ENCODE measurements at places on chromosomes 3 and 15.

DNA sequence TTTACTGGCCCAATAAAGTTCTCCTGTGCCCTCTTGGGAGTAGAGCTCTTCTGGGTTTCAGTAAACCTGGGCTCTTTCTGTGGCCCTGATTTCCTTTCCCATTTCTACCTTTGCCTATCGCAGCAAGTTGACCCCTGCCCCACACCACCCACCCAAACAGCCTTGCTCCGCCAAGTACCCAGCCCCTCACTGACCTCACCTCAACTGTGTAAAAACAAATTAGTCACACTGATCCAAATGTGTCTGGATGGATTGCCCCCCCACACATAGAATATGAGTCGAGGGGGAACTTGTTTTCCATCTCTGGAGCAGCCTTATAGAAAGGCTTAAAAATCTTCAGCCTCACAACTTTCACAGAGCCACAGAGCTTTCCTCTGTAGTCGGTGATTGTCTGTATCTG lies 28.6 kb upstream of the VEPH1 start:
- no peak for DNase-seq

GRCh38 chr3:12782172-12782815 lies 14.2 kb upstream of the CAND2 start:
- DNase-seq = no peak

- DNase-seq = no peak
Measured at GRCh38 chr3:16203031-16203430, 28.6 kb downstream of the GALNT15 start.

- no peak for DNase-seq
Measured at GRCh38 chr15:71683411-71684274, 126.7 kb upstream of the NR2E3 start.

DNA sequence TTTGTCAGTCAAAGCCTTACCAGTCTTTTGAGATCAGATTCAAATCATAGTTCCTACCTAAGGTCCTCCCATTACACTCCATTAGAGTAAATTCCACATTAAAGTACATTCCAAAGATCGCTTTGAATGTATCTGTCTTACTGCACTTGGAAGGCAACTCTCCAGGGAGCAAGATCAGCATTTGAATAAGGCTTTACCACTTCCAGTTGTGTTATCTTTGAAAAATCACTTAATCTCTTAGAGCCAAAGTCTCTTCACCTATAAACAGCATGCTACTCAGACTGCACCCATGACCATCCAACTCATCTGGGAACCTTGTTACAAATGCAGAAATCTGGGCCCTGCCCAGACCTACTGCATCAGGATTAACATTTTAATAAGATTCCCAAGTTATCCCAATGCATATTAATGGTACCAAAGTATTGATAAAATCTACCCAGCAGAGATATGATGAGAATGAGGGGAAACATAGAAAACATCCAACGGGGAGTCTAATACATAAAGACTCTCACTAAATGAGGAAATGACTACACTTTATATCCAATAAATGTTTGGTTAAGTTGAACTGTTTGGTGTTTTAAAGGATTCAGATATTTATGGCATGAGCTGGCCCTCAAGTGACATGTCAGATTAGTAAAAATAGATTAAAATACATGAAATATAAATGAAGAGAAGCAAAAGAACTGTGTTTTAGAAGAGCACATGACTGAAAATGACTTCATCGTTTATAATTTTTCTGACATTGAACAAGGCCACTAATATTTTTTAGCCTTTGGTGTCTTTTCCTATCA lies 75.9 kb downstream of the TNIK start:
- DNase-seq = no peak

- no peak for DNase-seq
Measured at GRCh38 chr15:69375151-69375790, 38.9 kb upstream of the KIF23 start.

DNA sequence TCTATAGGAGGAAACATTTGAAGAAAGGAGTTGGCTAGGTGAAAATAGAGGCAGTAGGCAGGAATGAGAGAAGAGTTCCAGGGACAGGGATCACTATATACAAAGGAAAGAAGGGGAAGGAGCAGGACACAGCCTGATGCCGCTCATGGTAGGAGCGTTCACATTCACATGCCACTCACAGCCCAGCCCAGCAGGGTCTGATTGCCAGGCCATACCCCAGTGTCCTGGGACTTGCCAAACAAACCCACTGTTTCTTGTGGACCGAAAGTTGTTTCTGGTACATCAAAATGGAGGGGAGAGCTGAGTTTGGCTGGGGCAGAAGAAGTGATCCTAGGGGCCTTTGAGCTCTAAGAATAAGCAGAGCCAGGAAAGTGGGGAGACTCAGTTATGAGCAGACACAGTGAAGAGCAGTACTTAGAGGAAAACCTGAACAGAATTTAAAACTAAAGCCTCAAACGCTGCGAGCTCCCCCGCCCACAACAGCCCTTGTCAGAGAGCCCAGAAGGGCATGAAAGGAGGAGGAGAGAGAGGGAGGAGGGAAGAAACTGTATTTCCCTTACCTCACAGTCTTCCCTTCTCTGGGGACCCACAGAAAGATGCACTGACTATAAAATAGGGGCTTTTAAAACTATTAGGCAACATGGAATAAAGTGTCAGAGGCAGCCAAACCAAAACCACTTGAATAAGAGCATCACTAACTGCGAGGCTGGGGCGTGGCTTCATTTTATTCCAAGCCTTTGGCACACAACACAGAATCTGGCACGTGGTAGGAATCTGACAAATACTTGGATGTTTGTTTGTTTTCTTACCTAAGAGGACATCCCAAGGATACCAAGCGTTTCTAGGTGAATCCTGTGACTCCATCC lies 129.0 kb downstream of the RPL22L1 start:
- no peak for DNase-seq

DNA sequence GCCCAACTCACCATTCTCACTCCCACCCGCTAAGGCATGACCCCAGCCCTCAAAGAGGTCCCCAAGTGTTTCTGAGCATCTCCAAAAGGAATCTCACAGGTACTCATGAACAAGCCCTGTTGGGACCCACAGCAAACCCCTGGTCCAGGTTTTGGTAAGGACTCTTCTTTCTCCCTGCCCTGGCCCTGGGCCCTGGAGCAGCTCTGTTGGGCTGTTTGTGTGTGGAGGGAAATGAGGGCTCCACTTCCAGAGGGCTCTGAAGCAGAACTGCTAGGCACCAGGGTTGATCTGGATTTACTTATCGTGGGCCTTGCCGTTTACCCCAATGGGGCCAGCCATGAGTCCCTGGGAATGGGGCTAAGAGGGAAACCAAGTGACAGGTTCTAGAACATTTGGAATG lies 92.9 kb downstream of the TLE3 start:
- no peak for DNase-seq

GRCh38 chr15:58146749-58147148 lies 8.6 kb downstream of the AQP9 start:
- peak; percentile 59 for DNase-seq

DNA sequence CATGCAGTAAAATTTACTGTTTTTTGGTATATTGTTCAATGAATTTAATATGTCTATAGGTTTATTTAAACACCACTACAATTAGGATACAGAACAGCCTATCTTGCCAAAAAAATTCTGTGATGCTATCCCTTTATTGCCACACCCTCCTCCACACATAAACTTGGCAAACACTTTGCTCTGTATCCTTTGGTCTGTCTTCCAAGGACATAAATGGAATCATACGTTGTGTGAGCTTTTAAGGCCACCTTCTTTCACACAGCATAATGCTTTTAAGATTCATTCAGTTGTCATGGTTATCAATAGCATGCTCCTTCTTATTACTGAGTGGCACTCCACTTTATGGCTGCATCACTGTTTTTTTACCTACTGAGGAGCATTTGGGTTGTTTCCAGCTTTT lies 71.5 kb downstream of the CERS3 start:
- no peak for DNase-seq

- no peak for DNase-seq
Measured at GRCh38 chr3:176872771-176873209, 324.5 kb downstream of the TBL1XR1 start.

GRCh38 chr3:173371848-173372487 lies 25.6 kb upstream of the NLGN1 start:
- no peak for DNase-seq

- DNase-seq = no peak
Measured at GRCh38 chr3:160435095-160435494, 14.5 kb downstream of the TRIM59 start.

- no peak for DNase-seq
Measured at GRCh38 chr3:117439812-117440211, 730.2 kb downstream of the TUSC7 start.

- no peak for DNase-seq
Measured at GRCh38 chr15:27673766-27674445, 425.2 kb downstream of the OCA2 start.

GRCh38 chr3:126438186-126438585 lies 37.5 kb downstream of the ZXDC start:
- DNase-seq = no peak

GRCh38 chr3:136990826-136991225 lies 33.0 kb downstream of the IL20RB start:
- no peak for DNase-seq

DNA sequence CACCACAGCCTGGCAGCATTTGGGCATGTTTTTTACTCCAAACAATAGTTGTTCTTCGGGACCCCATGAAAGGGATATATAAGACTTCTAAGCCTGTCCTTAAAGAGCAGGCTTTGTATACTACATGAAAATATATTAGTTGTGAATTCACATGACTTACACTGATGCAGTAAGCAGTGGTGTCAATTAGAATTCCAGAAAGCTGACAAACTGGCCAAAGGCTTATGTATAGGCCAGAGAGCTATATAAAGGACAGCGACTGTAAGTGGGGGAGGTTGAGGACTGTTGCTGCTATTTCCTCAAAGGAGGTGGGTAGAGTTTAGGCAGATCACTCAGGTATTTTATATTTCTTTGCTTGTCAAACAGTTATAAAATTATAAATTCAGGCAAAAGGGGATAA lies 24.8 kb downstream of the KPNA4 start:
- no peak for DNase-seq

GRCh38 chr3:135970506-135971116 lies 5.1 kb downstream of the PPP2R3A start:
- no peak for DNase-seq

DNA sequence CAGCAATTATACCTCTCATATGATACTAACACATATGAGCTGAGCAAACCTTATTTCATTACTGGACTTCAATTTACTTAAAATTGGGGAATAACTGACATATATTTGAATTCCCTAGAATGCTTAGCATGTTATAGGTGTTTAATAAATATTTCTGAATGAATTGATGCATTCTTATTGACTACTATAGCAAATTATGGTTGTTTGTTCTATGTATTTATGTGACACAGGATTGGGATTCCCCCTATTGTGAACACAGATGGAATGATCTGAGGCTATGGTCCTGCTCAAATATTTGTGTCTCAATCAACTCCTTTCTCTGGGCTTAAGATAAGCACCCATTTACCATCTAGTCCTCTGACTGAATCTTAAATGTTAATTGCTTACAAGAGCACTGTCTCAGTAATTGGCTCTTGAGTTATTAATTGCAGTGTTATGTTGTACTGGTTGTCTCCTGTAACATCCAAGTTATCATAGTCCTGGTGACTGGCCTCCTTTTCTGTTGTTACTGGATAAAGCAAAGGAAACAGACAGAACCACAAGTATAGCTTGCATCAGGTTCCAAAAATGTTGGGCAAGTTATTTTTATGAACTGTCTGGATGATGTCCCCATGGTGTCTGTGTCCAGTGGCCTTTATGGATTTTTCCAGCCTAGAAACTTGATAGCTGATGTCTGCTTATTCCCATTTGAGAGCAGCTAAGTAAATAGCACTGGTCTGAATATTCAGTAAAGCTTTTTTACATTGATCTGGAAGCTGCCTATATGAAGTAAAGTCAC lies 2.3 kb upstream of the UACA start:
- no peak for DNase-seq

DNA sequence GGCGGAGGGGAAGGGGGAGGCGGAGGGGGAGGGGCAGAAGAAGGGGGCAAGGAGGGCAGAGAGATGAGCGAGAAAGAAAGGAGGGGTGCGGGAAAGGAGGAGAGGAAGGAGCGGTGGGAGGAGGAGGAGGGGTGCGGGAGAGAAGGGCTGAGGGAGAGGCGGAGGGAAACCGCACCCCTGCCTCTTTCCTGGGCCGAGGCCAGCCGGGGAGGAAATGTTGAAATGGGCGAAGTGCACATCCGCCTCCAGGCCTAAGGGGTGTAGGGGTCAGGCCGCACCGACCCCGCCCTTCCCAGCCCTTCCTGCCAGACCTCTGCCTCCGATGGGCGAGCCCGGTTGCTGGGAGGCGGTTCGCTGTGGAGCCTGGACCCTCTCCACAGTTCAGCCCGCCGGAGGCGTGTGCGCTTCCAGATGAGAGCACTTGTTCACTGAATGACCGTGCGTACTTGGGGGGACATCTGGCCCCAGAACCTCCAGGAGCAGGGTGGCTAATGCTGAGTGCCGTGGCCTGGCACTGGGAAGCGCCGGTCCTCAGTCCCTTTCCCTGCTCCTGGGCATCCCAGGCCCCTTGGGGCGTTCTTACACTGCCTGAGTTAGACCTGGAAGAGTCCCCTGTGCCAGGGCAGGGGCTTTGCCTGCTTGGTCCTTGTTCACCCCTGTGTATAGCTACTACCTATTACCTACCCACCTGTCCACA lies 110.3 kb upstream of the KLF13 start:
- DNase-seq = peak; percentile 78

- peak; percentile 63 for DNase-seq
Measured at GRCh38 chr15:90143166-90143655, 40.9 kb upstream of the IDH2 start.

All from CD4-positive, alpha-beta T cell treated with Interleukin-15 for 1 hour (primary cell).